ENCODE measurements at places on chromosomes 7 and 10.

- no peak for DNase-seq
Measured at GRCh38 chr10:98414578-98414931, 427 bp downstream of the PYROXD2 start.

DNA sequence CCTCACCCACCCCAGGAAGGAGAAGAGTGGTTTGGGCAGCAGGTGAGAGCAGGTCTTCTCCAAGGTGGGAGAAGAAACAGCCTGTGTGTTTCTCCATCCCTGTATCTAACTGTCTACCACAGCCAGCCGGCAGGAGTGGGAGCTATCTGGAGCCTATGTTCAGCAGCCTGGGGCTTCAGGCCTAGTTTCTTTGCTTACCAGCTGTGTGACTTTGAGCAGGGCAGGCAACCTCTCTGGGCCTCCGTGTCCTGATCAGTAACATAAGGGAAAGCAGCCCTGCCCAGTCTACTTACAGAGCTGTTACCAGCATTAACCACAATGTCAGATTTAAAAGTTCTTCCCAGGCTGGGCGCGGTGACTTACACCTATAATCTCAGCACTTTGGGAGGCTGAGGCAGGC is 450.7 kb upstream of the ZMIZ1 start:
- DNase-seq: no peak

- peak; percentile 16 for DNase-seq
Measured at GRCh38 chr10:15571575-15571974, 148.1 kb downstream of the ITGA8 start.

DNA sequence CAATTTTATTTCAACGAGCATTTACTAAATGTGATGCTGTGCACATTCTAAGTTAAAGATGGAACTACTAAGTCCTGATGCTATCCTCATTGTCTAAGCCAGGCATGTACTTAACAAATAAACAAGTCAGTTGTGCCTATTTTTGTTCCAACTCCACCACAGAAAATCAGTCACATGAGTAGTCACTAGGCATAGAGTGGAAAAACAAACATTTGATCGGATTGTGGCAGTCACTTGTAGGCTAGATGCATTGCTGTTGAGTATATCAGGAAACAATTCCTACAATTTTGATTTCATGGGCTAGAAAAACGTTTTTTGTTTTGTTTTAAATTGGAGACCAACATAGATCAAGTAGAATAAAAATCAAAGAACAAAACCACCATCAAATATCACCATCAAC is 177.6 kb upstream of the SLC25A13 start:
- DNase-seq: no peak

GRCh38 chr10:113897693-113898618 is 43.5 kb downstream of the NHLRC2 start:
- DNase-seq: no peak

GRCh38 chr10:29860166-29860565 is 199.2 kb downstream of the JCAD start:
- no peak for DNase-seq

DNA sequence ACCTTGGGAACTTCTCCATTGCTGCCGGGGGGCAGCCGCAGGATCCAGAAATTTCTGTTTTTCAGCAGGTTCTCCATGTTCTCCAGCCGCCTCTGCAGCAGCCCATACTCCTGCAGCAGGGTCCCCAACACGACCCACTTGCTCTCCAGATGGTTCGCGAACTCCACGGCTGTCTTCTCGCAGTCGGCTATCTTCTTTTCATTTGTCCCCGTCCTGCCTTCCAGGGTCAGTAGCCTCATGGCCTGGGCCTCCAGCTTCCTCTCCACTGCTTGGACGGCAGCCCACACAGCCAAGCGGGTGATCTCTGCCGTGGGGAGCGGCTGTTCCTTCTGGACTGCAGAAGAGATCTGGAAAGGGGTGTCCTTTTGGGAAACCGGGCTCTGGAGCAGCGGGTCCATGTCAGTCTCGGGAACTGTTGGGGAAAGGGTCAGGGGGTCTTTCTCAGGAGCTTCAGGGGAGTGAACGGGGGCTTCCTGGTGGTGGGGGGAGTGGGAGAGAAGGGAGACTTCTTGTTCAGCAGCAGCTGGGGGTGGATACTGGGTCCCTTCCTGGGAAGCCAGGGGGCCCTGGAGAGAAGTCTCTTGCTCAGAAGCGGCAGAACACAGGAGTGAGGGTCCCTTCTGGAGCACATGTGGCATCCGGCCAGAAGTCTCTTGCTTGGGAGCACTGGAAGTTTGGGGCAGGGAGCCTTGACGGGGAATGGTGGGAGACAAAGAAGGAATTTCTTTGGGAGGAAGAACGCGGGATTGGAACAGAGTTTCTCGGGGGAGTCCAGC is 5.5 kb downstream of the ZNF777 start:
- no peak for DNase-seq

- DNase-seq: no peak
Measured at GRCh38 chr10:16520900-16521299, 779 bp downstream of the C1QL3 start.
